ENCODE measurements at places on chromosomes 6 and 20.

DNA sequence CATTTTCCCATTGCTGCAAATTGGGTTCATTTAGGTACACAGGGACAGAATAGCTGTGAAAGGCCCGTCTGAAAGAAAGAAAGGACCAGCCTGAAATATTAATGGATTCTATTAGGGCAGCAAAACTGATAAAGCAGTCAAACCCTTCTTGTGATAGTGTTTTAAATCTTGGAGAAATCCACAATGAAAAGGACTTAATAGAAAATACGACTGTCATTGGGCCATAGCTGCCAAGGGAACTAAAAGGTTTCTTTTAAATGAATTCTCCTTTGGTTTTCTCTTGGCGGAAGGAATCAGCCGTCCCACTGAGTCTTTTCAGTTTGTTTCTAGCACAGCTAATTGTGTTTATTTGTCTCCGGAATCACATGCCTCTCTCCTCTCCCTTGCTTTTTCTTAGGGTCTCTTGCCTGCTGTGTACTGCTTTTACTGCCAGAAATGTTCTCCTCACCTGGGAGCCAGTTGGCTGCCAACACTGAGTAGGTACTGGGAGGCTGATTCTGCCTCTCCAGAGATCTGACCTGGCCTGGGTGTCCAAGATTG is 11.3 kb downstream of the PAQR8 start:
- no peak for DNase-seq

DNA sequence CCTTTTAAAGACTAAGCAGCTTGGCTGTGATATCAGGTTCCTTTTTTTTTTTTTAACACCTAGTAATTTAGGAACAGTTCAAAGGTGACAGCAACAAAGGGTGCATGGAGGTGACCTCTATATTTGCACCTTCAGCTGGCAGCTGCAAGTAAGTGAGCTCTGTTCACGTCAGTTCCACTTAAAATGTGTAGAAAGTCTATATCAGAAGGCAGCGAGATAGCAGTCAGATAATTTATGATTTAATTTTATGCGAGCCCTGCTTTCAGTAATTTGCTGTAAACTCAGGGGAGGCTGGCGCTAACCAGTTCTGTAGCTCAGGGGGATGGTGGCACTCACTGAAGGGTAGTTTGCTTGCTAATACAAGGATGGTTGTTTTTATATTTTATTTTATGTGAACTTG is 602.8 kb upstream of the MMS22L start:
- DNase-seq = no peak

- no peak for DNase-seq
These were observed 59.7 kb upstream of the PHACTR1 start for GRCh38 chr6:12656906-12657305.

DNA sequence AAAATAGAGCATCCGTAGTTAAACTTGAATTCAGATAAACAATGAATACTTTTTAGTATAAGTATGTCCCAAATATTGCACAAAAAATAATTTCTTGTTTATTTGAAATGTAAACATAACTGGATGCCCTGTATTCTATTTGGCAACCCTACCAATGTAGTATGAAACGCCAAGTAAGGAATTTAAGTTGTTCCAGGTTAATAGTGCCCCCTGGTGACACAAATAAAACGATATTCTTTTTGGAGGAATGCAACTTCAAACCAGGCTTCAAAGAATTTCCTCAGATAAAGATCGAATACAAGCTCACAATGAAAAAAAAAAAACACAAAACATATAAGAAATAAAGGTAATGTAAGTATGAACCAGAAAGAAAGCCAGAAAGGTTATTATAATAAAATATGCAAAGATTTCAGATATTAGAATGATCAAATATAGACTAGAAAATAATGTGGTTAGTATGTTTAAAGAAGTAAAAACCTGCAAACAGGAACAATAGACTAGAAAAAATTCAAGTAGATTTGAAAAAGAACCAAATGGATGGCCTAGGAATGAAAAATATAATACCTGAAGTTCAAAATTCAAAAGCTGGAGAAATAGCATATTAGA is 18.4 kb upstream of the AKAP7 start:
- DNase-seq = no peak

DNA sequence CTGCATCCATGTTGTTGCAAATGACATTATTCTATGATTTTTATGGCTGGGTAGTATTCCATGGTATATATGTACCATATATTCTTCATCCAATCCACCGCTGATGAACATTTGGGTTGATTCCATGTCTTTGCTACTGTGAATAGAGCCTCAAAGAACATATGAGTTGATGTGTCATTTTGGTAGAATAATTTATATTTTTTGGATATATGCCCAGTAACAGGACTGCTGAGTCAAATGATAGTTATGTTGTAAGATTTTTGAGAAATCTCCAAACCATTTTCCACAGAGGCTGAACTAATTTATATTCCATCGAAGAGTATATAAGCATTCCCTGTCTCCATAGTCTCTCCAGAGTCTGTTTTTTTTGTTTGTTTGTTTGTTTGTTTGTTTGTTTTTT is 1373.5 kb downstream of the GRIK2 start:
- no peak for DNase-seq

DNA sequence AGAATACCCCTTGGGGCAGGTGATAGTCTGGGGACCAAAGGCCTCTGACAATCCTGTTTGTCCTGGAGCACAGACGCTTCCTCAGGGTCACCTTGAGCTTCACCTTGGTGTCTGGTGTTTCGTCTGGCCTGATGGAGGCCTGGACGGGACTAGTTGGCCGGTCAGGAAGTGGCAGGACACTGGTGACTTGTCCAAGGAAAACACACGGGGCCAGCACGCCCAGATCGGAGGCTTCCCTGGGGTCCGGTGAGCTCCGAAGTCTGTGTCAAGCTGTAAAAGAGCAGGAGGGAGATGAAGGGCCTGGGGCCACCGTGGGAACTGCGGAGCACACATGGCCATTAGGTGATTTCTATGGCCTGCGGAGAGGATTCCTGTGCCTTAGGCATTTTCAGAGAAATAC is 67.9 kb downstream of the SMOC2 start:
- no peak for DNase-seq

GRCh38 chr6:12903246-12903645 is 186.7 kb downstream of the PHACTR1 start:
- no peak for DNase-seq

- DNase-seq = no peak
These were observed 149.9 kb upstream of the SMLR1 start for GRCh38 chr6:130677312-130677711.

DNA sequence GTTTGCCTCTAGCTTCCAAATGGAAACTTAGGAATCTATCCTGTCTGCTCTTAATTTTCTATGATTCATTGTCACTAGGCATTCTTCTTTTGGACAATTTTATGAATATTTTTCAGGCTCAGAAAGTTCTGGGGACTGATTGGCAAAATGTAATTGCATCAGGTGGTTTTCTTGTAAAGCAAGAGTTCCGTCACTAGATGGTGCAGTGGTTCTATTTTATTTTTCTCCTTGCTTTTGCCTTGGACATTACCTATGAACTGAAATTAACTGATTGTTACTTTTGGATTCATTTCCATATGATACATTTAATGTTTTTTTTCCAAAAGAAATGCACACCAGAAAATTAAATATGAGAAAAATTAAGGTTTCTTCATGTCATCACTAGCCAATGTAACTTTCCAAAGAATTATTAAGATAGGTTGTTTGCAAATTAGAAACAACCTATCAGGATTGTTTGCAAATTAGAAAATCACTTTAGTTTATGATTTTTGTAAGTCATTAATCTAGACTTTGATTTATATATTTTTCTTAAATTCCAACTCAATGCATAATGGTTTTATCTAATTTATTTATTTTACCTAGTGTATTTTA is 48.0 kb downstream of the TMEM170B start:
- DNase-seq = no peak

- peak; percentile 77 for DNase-seq
These were observed 9.0 kb downstream of the NPEPL1 start for GRCh38 chr20:58701431-58702160.

- DNase-seq = no peak
These were observed 148.8 kb downstream of the RPS12 start for GRCh38 chr6:132962936-132963868.

DNA sequence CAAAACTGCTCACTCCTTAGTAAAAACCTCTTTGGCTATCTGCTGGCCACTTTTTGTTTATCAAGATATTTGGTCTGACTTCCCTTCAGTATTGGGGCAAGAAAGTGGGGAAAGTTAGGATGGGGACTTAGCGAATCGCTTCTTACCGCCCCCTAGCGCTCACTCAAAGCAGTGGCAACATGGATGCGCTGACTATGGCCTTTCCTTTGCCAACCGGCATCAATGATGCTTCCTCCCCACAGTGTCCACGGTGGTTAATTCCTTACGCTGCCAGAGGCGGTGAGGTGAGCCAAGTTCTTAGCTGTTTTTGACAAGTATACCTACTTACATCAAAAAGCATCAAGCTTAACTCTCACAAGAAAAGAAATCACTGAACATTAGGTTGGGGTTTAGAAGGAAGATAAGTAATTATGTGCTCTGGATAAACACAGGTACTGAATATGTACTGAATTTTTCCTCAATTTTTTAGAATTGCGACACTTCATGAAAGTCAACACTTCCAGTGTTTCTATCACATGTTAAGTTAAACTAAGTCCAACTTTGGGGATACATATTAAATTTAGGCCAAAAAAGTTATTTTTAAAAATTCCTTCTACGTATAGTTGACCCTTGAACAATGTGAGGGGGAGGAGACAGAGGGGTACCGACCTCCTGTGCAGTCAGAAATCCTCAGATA is 86.7 kb downstream of the GMDS start:
- no peak for DNase-seq

GRCh38 chr20:23166563-23166962 is 80.4 kb upstream of the CD93 start:
- DNase-seq = no peak

DNA sequence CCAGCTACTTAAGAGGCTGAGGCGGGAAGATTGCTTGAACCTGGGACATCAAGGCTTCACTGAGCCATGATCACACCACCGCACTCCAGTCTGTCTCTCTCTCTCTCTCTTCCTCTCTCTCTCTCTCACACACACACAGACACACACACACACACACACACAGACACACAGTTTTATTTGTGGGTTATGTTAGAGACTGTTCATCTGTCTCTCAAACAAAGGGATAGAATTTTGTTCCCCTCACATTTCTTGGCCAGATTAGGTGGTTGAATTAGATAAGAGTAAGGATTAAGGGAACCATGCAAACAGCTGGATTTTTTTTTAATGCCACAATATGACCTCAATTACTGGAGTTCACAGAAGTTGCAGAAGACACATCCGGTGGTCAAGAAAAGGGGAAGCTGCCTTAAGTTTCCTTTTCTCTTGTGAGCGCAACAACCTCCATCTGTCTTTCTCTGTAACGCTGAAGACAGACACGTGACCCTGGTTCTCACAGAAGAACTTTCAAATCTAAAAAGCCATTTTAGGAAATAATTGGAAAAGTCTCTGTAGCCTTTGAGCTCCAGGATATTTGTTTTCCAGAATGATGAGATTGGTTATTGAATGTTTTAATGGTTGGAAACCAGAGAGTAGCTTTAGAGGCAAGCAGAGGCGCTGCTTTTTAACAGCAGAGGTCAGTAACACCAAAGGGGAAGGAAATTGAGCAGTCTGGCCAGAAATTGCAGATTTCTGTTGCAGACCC is 32.9 kb upstream of the LGSN start:
- no peak for DNase-seq

GRCh38 chr20:40718214-40718977 is 29.4 kb upstream of the MAFB start:
- DNase-seq = no peak

- DNase-seq = peak; percentile 88
These were observed 398 bp downstream of the ZBTB2 start for GRCh38 chr6:151390851-151391470.

DNA sequence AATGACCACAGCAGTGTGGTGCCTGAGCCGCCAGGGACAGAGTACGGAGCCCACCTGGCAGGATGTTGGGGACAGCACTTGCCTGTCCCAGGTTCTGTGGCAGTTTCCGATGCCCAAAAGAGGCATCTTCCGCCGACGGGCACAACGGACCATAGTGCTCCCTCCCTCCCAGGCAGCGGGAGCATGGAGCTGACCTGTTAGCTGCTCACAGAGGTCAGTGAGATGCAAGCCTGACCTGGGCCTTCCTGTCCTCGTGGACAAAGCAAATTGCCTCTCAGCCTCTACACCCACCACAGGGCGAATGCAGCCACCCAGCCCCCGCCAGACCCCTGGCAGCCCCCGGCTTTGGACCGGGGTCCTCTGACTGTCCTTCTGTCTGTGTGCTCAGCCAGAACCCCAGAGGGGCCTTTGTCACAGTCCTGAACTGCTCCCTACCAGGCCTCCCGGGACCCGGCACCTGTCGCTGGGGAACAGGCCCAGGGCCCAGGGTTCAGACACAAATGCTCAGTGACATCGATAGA is 16.2 kb upstream of the FRMD1 start:
- no peak for DNase-seq

- DNase-seq = peak; percentile 60
These were observed 516 bp upstream of the IRF4 start for GRCh38 chr6:390914-391558.

DNA sequence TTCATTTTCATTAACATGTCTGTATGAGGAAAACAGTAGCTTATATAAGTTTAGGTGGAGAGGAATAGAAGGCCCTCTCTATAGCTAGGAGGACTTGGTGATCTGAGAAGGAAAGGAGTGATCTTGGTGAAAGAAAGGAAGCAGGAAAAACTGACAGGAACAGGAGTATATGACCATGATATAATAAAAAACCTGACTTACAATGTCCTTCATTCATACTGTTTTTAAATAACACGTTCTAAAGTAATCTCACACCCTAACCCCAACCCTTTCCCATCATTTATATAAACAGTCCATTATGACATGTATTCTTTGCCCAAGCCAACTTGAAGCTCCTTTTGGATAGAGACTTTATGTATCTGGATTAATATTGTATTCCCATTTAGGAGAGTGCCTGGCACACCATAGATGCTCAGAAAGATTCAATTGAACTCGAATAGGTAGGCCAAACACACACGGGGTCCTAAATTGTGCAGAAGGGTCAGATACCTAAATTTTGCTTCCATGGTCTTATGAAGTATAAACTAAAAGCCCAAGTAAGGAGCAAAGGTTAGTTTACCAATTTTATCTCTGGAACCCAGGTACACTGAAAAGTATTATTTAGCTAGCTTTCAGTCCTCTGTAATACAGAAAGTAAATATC is 75.9 kb downstream of the OR2B2 start:
- DNase-seq = no peak

DNA sequence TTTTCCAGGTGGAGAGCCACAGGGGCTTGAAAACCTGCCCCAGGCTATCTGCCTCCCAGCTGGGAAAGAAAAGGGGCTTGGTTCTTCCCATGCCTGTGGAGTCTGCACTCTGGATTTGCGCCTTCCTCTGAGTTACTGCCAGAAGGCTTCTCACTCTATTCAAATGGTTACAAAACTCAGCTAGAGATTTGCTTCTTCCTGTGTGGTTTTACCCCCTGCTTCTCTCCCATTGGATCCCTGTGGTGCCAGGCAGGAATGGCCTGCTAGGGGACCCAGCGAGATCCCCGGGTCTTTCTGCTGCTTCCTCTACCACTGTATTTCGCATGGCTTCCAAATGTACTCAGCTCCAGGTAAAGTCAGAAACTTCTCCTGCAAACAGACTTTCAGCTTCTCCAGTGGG is 192.0 kb upstream of the HS3ST5 start:
- DNase-seq = no peak
